Ascending aorta (tissue), 2 donors: ENCODE measurements at places on chromosomes 4 and X. TPM values are rescaled to one million over a fixed set of nuclear protein-coding genes. Genes with fewer than 3 reads are reported as not detected.

GRCh38 chrX:148133105-148133725 lies 152.1 kb downstream of the FMR1NB start:
- no peak for DNase-seq

DNA sequence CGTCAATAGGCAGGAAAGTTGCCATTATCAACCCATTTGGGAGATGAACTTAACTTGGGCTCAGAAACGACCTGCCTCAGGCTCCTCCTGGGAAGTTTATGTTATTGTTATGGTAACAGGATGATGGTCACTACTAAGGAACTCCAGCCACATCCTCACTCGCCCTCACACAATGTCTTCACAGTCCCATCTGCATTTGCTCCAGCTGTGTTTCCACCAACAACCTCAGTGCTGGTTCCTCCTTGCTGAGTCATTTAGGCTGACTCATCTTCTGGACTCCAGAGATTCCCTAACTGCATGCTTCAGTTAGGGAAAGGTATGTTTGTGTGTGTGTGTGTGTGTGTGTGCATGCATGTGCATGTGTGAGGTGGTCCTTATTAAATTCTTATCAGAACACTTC lies 293.4 kb upstream of the BOD1L1 start:
- peak; percentile 69 for DNase-seq

- DNase-seq = no peak
Observed at GRCh38 chrX:109372716-109373115, 109.2 kb downstream of the GUCY2F start.

DNA sequence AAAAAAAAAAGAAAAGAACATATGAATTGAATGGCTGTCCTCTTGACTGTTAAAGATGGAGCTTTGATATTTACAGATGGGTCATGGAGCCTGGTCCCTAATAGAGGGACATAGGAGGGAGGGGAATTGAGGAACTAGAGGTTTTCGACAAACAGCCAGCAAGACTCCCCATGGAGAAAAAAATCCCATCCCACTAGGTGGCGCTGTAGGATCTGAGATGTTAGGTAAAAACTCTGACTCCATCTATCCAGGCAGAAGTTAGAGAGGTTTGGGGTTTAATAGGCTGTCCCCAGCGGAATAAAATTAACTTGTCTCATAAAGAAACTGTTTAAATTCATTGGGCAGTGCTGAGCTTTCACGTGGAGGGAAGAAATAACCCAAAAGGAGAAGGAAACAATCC lies 45.9 kb downstream of the HMGB2 start:
- DNase-seq = no peak

GRCh38 chr4:184748251-184748652 lies 14.4 kb upstream of the CENPU start:
- peak; percentile 61 for DNase-seq

Gene IL2
- not detected for total RNA-seq

Gene SGMS2
- total RNA-seq = 333 TPM

Gene ANAPC4
- total RNA-seq = 23.4 TPM

Gene CWH43
- not detected for total RNA-seq

GRCh38 chrX:7972586-7972985 lies 45.4 kb upstream of the PNPLA4 start:
- DNase-seq = no peak

DNA sequence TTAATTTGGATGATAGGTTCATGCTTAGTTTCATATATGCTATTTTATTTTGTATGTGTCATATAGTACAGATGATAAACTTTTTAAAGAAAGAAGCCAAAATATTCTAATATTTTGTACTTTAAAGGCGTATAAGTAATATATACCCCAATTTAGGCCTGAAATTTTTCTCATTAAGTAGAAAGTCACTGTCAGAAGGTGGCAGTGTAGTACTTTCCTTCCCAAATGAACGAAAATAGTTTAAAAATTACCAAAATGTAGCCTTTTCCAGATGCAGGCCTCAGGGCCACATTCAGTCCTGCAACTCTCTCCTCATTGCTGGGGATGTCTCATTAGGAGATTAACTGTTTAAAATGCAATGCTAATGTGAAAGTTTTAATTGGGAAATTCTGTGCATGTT lies 1263.6 kb downstream of the C4orf33 start:
- DNase-seq = no peak

Gene CLGN
- total RNA-seq = not detected

Gene ELMOD2
- total RNA-seq = 3.9 TPM

GRCh38 chr4:41430792-41431191 lies 107.2 kb upstream of the LIMCH1 start:
- DNase-seq = no peak

Gene IL3RA
- 71.9 TPM for total RNA-seq
